ENCODE measurements at places on chromosomes 6 and 20.
A peak's percentile ranks its signal among the peaks of the same experiment; 100 is the strongest.

- no peak for DNase-seq
Measured at GRCh38 chr6:47358440-47359225, 48.9 kb upstream of the TNFRSF21 start.

- DNase-seq, result no peak
Measured at GRCh38 chr6:46091080-46091478, 38.7 kb upstream of the ENPP4 start.

DNA sequence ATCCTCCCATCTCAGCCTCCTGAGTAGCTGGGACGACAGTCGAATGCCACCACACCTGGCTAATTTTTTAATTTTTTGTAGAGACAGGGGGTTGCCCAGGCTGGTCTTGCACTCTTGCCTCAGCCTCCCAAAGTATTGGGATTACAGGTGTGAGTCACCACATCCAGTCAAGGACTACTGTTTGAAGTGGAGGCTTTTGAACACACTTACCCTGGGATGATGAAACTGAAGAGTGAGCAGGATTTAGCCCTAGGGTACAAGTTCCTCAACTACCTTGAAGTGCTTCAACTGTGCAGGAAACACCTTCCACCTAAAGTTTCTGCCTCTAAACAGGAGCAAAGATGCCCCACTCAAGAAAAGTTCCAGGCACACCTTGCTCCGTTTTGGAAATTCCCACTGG lies 15.7 kb upstream of the PARD6B start:
- no peak for DNase-seq

DNA sequence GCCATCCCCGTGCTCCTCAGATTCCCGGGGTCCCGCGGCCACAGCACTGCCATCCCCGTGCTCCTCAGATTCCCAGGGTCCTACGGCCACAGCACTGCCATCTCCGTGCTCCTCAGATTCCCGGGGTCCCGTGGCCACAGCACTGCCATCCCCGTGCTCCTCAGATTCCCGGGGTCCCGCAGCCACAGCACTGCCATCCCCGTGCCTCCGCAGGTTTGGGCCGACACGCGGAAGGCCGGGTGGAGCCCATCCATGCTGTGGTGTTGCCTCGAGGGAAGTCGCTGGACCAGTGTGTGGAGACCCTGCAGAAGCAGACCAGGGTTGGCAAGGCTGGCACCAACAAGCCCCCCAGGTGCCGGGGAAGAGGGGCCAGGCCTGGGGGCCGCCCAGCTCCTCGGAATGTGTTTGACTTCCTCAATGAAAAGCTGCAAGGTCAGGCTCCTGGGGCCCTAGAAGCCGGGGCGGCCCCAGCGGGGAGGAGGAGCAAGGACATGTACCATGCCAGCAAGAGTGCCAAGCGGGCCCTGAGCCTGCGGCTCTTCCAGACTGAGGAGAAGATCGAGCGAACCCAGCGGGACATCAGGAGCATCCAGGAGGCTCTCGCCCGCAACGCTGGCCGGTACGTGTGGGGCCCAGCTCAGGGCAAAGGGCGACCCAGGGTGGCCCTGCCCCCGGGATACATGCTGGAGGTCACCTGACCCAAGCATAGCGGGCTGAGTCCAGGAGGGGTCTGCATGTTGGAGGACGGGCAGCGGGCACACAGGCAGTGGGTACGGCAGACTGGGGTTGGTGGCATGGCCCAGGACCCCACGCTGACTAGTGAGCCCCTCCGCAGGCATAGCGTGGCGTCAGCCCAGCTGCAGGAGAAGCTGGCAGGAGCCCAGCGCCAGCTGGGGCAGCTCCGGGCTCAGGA lies 1.3 kb upstream of the LIME1 start:
- no peak for DNase-seq

GRCh38 chr6:159943101-159943632 lies 25.7 kb upstream of the IGF2R start:
- no peak for DNase-seq

DNA sequence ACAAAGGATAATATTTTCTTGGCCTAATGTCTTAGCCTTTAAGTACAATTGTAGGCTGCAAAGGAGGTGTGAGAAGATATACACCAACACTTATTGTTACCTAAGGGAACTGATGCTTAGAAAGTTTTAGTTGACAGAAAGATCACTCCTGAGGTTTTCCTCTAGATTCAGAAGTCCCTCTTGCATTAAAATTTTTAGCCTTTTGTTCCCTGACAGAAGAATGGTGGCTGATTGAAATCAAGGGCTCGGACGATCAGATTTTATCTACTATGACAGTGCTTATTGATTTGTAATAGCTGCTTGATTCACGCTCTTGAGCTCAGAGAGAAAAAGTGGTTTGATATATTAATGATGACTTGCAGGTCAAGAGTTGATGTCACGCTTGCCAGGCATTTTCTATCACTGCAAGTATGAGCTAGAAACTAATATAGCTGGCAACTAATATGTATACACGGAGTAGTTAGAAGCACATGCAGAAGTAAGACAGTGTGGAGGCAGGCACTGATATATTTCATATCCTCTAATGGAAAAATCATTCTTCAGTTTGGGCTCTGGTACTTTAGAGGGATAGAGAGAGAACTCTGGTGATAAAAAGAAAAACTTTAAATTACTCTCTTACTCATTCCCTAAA lies 246.6 kb upstream of the ID4 start:
- DNase-seq, result no peak

DNA sequence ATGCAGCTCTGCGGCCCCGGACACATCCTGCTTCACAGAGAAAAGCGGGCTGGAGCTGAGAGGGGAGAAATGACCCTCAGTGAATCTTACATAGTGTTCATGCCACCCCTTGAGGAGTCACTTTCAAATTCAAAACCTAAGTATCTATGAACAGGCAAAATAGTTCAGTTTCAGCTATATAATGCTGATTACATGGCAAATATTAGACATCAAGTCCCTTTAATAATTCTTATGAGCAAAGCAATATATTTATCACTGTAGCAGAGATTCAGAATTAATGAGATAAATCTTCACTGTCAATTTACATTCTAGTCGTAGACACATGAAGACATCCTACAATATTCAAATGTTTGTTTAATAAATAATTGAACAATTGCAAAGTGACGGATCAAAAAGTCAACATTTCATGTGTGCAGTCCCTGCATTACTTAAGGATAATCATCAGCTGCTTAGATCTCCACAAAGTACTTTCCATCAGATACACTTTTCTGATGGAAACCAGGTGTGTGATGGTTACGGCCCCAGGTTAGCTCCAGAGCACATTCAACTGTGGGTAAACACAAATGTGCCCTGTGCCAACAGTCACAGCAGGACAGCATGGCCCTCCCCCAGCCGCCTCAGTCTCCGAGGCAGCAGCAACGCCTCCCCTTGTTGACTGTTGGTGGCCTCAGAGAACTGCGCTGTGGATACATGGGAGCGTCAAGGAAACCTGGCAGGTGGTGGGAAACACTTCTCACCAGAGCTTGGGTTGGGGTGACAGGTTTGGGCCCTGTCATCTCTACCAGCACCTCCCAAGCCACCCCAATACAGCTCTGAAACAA lies 787 bp upstream of the PRR18 start:
- DNase-seq, result no peak

- no peak for DNase-seq
Measured at GRCh38 chr6:42281570-42281969, 63.9 kb upstream of the MRPS10 start.

DNA sequence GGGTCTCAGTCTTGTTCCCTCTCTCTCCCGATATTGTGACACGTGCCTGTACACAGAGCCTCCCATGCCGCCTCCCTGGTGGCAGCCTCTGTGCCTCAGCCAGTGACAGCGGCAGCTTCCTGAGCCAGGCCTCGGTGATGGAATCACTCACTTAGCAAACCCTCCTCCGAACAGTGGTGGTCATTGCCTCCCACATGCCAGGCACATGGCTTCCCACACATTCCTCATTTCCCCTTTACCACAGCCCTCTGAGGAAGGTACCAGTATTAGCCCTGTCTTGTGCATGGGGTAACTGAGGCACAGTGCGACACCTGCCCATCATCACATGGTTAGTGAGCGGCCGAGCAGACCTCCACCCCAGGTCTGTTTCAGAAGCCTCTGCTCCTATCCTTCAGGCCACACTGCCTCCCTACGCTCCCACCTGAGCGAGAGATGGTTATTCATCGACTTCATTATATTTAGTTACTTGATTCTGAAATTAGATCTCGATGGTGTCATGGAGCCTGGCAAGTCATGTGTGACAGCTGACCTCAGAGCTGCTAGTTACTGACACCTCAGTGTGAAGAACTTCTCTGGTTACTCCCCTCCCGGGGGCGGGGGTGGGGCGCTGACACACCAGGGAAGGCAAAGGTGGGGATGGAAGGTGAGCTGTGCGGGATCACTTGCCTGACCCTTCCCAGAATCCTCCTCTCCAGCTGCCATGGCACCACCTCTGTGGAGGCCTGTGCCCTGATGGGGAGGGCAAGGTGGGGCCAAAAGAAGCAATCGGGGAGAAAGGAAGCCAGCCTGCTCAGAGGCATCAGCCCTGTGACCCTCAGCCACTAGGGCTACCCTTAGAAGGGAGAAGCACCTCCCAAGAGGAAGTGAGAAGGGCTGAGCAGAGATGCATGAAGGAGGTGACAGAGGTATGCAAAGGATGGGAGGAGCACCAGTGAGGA lies 17.9 kb downstream of the MDGA1 start:
- no peak for DNase-seq

DNA sequence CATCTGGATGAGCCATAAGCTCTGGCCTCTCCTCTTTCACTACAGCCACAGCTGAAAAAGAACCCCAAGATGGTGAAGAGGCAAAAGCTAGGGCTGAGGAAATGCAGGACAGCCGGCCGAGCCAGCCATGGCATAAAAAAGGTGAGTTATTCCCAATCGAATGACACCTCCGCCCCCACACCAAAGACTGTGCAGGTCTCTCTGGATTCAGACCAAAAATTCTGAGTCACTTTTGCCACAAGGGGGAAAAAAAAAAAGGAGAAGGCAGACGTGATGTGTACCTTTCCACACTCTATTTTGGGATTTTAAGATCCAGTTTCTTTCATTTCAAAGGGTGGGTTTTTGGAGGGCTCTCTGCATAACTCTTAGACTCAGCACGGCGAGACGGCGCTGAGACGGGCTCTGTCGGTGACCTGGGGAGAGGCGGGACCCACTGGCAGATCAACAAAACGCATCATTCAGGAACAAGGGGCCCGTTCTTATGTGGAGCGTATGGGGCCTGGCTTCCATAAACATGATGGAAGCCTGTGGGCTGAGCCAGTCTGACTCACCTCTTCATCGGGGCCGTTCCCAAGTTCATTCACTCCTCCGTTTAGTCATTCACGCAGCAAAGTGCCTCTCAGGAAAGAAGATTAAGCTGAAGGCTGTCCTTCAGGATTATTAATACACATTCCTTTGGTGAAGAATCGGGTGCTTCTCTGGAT lies 54.8 kb downstream of the NFATC2 start:
- DNase-seq, result peak; percentile 59

GRCh38 chr6:41088451-41088850 lies 15.7 kb downstream of the NFYA start:
- no peak for DNase-seq
